Caco-2 (cell line): ENCODE measurements at places on chromosomes 2 and 18. TPM values are rescaled to one million over a fixed set of nuclear protein-coding genes. Genes with fewer than 3 reads are reported as not detected.

GRCh38 chr2:160229591-160229990 is 29.5 kb upstream of the ITGB6 start:
- no peak overlapping the region for H3K4me3 ChIP-seq
- DNase-seq, result no peak
- H3K27me3 ChIP-seq, result no peaks in the 10 kb centered on the region
- H3K27ac ChIP-seq, result no peak overlapping the region
- no peaks in the 10 kb centered on the region for H3K36me3 ChIP-seq

- H3K27ac ChIP-seq, result no peak overlapping the region
- no peaks in the 10 kb centered on the region for H3K36me3 ChIP-seq
- H3K27me3 ChIP-seq, result no peaks in the 10 kb centered on the region
- no peaks in the 10 kb centered on the region for H3K4me1 ChIP-seq
- no peak overlapping the region for H3K4me3 ChIP-seq
- no peak for DNase-seq
These were observed 234.2 kb downstream of the CDH2 start for GRCh38 chr18:27942706-27943105.

DNA sequence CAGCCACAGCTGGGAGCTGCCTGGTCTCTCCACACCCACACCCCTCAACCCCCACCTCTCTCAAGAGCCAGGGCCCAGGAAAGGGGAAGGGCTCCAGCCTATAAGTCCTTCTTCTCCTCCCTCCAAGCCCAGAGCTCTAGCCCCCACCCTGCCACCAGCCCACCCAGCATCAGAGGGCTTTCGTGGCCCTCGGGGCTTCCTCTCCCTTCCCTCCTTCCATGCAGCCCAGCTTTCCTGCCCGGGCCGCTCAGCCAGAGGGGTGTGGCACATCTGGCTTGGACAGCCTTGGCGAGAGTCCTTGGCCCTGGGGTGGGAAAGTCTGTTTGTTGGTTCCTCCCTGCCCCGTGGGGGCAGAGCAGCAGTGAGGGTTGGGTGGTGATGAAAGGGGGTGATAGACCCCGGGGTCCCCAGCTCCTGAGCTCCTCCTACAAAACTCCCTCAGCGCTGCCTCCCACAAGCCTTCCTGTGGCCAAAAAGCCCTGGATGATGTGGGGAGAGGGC is 7.0 kb downstream of the TNS1 start:
- no peaks in the 10 kb centered on the region for H3K36me3 ChIP-seq
- H3K27ac ChIP-seq, result no peak overlapping the region
- H3K4me1 ChIP-seq, result no peaks in the 10 kb centered on the region
- H3K4me3 ChIP-seq, result no peak overlapping the region
- H3K27me3 ChIP-seq, result no peaks in the 10 kb centered on the region

GRCh38 chr18:56283316-56283715 is 355.1 kb downstream of the TXNL1 start:
- no peak overlapping the region for H3K4me3 ChIP-seq
- DNase-seq, result no peak
- no peaks in the 10 kb centered on the region for H3K36me3 ChIP-seq
- H3K27me3 ChIP-seq, result no peaks in the 10 kb centered on the region; the same call in 1 of the 2 replicates

GRCh38 chr2:61702088-61702467 is 151.8 kb downstream of the FAM161A start:
- no peak overlapping the region for H3K27ac ChIP-seq
- H3K36me3 ChIP-seq, result no peaks in the 10 kb centered on the region
- H3K27me3 ChIP-seq, result no peaks in the 10 kb centered on the region

DNA sequence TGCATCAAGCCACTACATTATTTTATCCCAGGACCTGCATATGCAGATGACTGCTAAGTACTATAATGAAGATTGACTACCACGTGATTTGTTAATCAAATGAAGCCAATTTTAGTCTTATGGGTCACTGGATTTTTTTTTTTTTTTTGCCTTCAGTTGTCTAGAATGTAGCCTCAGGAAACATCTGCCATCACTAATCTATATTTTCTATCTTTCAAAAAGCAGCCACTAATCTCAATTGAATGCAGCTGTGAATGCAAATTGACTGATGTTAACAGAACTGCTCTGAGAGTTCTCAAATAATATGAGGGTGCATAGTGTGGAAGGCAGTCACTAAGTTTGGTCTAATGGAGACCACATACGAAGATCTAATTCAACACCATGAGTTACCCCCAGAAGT is 106.3 kb downstream of the ABCA12 start:
- H3K27ac ChIP-seq, result no peak overlapping the region
- H3K4me3 ChIP-seq, result no peak overlapping the region
- no peaks in the 10 kb centered on the region for H3K36me3 ChIP-seq

- H3K36me3 ChIP-seq, result no peaks in the 10 kb centered on the region
- no peak for DNase-seq
- H3K4me3 ChIP-seq, result no peak overlapping the region
- no peaks in the 10 kb centered on the region for H3K27me3 ChIP-seq
- no peak overlapping the region for H3K27ac ChIP-seq
These were observed 46.1 kb upstream of the CELF4 start for GRCh38 chr18:37611614-37612279.

DNA sequence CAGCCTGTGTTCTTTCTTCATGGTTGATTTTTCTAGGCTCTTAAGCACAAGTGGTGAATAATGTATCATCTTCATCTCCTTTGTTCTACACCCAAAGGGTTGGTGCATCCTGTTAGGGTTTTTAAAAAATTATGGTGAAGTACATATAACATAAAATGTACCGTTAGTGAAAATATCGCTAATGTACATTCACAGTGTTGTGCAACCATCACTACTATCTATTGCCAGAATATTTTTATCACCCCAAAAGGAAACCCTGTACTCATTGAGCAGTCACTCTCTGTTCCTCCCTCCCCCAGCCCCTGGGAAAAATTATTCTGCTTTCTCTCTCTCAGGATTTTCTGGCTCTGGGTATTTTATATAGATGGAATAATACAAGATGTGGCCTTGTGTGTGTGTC is 98.5 kb downstream of the PRKCE start:
- H3K4me3 ChIP-seq, result no peak overlapping the region
- no peaks in the 10 kb centered on the region for H3K4me1 ChIP-seq
- no peak overlapping the region for H3K27ac ChIP-seq
- no peaks in the 10 kb centered on the region for H3K27me3 ChIP-seq
- no peaks in the 10 kb centered on the region for H3K36me3 ChIP-seq

DNA sequence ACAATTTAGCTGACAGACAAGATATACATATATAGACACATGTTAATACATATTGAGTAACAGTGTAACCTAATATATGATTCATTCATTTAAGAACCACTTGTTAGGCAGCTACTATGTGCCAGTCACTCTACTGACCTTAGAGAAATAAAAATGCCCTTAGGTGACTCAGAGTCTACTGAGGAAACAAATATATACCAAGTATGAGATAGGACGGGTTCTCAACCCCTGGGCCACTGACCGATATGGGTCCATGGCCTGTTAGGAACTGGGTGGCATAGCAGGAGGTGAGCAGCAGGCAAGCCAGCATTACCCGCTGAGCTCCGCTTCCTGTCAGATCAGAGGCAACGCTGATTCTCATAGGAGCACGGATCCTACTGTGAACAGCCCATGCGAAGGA is 14.8 kb downstream of the STRN start:
- DNase-seq, result no peak
- H3K4me1 ChIP-seq, result peaks cover 11% of the 10 kb centered on the region
- H3K27ac ChIP-seq, result no peak overlapping the region
- no peak overlapping the region for H3K4me3 ChIP-seq

DNA sequence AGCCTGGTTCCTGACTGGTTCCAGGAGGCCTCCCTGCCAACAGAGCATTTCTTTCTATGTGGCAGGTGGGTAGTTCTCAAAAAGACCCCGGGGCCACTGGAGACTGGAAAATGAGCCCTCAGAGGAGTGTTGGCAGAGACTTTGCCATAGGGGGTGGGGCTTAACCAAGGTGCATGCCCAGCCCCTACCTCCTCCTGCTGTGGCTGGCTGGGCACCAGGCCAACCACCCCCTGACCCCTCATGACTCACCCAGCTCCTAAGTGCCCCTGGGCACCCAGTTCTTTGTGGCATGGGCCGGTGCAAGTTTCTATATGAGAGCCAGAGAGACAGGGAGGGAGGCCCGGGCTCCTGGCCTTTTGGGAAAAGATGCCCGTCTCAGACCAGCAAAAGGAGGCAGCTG is 98.2 kb upstream of the SMAD2 start:
- no peak overlapping the region for H3K4me3 ChIP-seq
- H3K27ac ChIP-seq, result no peak overlapping the region
- DNase-seq, result no peak

DNA sequence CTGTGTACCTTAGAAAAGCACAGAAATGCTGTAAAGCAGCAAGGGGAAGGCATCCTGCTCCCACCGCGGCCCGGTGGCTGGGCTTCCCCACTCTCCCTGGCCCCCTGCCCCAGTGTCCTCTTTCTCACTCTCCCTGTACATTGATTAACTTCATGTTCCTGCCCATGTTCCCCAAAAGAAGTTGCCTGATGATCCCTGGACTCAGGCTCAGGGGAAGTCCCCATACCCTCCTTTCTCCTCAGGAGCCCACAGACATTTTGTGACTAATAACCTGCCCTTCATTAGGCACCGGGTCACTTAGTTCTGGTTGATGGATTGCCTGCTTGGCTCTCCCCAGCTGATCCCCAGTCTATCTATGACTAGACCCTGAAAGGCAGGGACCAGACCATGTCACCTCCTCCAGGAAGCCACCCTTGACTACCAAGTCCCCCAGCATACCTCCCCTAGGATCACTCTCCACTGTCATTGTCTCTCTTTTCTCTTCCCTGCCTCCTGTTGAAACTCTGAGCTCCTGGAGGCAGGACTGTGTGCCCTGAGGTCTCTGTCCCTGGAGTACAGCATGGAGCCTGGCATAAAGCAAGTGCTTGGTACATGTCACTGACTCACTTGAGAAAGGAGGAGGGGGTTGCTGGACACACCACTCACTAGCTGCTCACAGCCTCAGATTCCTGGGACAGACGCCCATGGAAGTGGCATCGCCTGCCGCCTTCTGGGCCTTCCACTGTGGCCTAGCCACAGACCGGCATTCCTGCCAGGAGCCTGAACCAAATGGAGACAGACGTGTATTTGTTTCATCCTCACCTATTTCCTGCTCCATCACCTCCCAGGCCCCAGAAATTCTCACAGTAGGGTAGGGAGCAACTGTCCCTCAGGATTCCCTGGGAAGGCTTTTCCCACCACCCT is 13.5 kb downstream of the MALL start:
- no peak overlapping the region for H3K4me3 ChIP-seq
- H3K27me3 ChIP-seq, result no peaks in the 10 kb centered on the region
- DNase-seq, result no peak

DNA sequence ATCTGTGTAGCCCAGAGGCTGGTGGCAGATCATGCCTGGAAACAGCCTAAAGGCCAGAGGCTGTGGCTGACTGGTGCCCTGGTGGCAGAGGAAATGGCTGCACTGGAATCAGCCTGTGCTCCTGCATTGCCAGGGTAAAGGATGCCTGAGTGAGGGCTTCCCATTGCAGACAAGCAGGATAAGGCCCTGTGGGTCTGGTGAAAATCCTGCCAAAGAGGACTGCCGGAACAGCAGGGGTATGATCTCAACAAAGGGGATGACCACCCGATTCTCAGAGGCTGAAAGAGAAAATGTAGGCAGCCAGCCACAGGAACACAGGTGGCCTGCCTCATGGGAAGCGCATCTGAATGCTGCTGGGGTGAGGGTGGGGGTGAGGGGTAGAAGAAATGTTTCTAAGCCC is 48.2 kb downstream of the FBXO48 start:
- no peaks in the 10 kb centered on the region for H3K4me1 ChIP-seq
- no peaks in the 10 kb centered on the region; the same call in 1 of the 2 replicates for H3K27me3 ChIP-seq
- DNase-seq, result no peak

DNA sequence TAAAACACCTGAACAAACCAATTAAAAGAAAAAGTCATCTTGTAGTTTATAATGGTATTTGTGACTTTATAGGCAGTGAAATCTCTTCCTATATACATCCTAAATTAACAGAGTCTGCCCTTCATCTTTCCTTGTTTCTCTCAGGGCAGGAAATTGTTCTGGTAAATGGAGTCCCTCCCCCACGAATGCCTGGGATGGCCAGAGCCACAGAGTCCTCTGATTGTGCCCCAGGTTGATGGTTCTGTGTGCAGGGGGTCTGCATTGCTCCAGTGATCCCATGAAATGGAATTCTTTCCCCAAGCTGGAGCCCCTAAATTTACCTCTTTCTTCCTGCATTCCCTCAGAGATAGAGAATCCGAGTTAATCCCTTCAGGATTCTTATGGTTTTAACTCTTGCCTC is 155.5 kb downstream of the MTX2 start:
- H3K27ac ChIP-seq, result no peak overlapping the region
- H3K4me1 ChIP-seq, result peaks cover 8% of the 10 kb centered on the region; the same call in 1 of the 2 replicates
- no peak for DNase-seq
- no peak overlapping the region for H3K4me3 ChIP-seq

- no peak for DNase-seq
- no peaks in the 10 kb centered on the region for H3K36me3 ChIP-seq
These were observed 18.2 kb downstream of the TTR start for GRCh38 chr18:31609886-31610285.

GRCh38 chr2:44135296-44135695 is 33.4 kb upstream of the PPM1B start:
- no peak overlapping the region for H3K4me3 ChIP-seq
- peak overlapping the region; percentile 78 for H3K27ac ChIP-seq
- H3K27me3 ChIP-seq, result no peaks in the 10 kb centered on the region
- peaks cover 37% of the 10 kb centered on the region for H3K4me1 ChIP-seq
- no peak for DNase-seq
- H3K36me3 ChIP-seq, result no peaks in the 10 kb centered on the region

GRCh38 chr2:100640431-100641124 is 77.8 kb downstream of the PDCL3 start:
- no peak for DNase-seq
- H3K4me3 ChIP-seq, result no peak overlapping the region
- no peaks in the 10 kb centered on the region for H3K27me3 ChIP-seq
- no peak overlapping the region for H3K27ac ChIP-seq

DNA sequence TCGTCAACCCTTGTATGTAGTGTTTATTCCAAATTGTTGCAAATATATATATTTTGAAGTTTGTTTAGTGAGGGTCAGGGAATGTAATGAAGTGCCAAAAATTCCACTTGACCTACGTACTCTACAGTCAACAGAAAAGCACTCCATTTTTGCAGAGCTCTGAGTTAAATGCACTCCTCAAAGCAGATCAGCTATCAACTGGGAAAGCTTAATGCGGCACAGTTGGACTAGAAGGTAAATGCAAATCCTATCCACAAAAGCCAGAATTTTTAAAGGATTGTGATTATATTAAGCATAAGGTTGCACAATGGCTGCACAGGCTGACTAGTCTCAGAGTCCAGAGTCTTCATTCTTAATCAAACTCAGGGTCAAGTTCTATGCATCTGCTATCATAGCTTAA is 577.1 kb downstream of the ARHGAP15 start:
- H3K27me3 ChIP-seq, result no peaks in the 10 kb centered on the region
- H3K4me3 ChIP-seq, result no peak overlapping the region
- H3K4me1 ChIP-seq, result peaks cover 17% of the 10 kb centered on the region
- no peak overlapping the region for H3K27ac ChIP-seq

- H3K36me3 ChIP-seq, result no peaks in the 10 kb centered on the region
- H3K27me3 ChIP-seq, result no peaks in the 10 kb centered on the region
- DNase-seq, result no peak
These were observed 52.1 kb upstream of the LYPD6 start for GRCh38 chr2:149278161-149278871.

- H3K4me1 ChIP-seq, result peaks cover 11% of the 10 kb centered on the region
- DNase-seq, result no peak
- no peak overlapping the region for H3K4me3 ChIP-seq
- no peak overlapping the region for H3K27ac ChIP-seq
- H3K27me3 ChIP-seq, result no peaks in the 10 kb centered on the region; the same call in 1 of the 2 replicates
These were observed 287.0 kb downstream of the SLC8A1 start for GRCh38 chr2:40164736-40165508.

The CXXC1 gene
- 37.7 and 41.5 TPM in 2 replicates for total RNA-seq

The CYP1B1 gene
- 1.3 and 1.8 TPM in 2 replicates for total RNA-seq

The SERPINB3 gene
- not detected in 2 replicates for total RNA-seq

The ERFE gene
- total RNA-seq, result 1.4 and 1.6 TPM in 2 replicates

The UGT1A3 gene
- total RNA-seq, result 0.64 and 0.65 TPM in 2 replicates

The IL1B gene
- 0.18 TPM in 1 of 2 replicates, not detected in the other for total RNA-seq

The STON1 gene
- 1.5 and 1.8 TPM in 2 replicates for total RNA-seq

The FNDC4 gene
- total RNA-seq, result 2.4 and 2.5 TPM in 2 replicates

The CROCC2 gene
- total RNA-seq, result not detected in 2 replicates
